LoVo (cell line): ENCODE measurements at places on chromosomes 2 and 18.

DNA sequence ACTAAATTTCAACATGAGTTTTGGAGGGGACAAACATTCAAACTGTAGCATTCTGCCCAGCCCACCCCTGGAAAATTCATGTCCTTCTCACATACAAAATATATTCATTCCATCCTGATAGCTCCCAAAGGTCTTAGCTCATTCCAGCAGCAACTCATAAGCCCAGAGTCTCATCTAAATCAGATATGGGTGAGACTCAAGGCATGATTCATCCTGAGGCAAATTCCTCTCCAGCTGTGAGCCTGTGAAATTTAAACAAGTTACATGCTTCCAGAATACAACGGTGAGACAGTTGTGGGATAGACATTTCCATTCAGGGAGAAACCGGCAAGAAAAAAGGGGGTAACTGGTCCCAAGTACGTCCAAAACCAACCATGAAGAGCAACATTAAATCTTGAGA lies 43.5 kb upstream of the FAHD2A start:
- DNase-seq, result no peak

GRCh38 chr18:227374-227773 lies 40.5 kb downstream of the THOC1 start:
- DNase-seq, result no peak

DNA sequence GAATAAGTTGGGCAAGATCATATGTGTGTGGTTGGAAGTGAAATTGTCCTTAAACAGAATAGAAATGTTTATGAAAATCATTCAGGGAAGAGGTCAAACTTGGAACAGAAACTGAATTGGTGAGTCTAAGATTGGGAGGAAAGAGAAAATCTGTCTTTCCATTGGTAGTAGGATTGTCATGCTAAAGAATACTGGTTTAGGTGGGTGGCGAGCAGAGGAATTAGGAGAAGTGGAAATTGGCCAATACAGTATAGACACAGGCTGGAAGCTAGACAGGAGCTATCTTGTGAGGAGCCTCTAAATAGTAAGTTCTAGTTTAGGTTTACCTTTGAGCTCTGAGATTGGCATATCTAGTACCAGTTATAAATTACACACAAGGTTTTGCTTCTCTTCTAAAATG lies 80.9 kb upstream of the KYNU start:
- DNase-seq, result no peak

- DNase-seq, result no peak
Measured at GRCh38 chr2:128710242-128710641, 391.6 kb upstream of the HS6ST1 start.

- DNase-seq, result peak; percentile 72
Measured at GRCh38 chr18:59516356-59517155, 157.5 kb upstream of the LMAN1 start.

GRCh38 chr2:212732860-212733259 lies 194.3 kb upstream of the ERBB4 start:
- DNase-seq, result no peak
